Central memory CD8-positive, alpha-beta T cell (primary cell): ENCODE measurements at places on chromosomes 1 and 21.
A peak's percentile ranks its signal among the peaks of the same experiment; 100 is the strongest.

GRCh38 chr1:94081566-94082344, 39.2 kb downstream of the ABCA4 start:
- no peak for DNase-seq

GRCh38 chr1:9020305-9020704, 5.9 kb downstream of the SLC2A7 start:
- no peak for DNase-seq

DNA sequence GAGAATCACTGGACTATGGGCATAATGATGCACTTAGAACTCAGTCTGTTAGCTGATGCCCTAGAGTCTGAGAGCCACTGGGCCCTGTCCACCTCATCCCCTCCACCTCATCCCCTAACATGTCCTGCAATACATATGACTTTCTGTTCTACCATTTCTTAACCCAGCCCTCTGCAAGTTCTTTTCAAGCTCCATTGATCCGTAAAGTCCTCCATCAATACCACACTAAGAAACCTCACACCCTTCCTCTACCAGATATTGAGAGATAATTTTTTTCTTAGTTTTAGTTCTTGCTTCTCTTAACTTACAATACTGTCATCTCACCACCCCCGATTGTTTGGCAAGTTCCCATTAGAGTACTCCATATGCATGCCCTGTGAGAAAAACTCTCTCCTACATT, 22.1 kb downstream of the FCRL4 start:
- DNase-seq, result no peak

DNA sequence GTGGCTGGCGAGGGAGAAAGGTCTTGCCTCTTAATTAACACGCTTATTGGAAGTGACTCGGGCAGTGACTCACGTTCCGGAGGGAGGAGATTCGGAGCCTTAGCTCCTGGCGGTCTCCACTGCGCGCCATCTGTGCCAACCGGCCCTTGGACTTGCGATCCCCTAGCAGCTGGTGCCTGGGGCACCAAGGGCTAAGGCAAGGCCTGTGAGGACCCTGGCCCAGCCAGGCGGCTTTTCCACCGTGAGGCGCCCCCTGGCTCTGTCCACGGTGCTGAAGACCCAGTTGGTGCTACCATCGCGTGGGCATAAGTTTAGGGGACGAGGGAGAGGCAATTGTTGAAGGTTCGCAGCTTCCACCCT, 1.3 kb upstream of the SYT6 start:
- no peak for DNase-seq

DNA sequence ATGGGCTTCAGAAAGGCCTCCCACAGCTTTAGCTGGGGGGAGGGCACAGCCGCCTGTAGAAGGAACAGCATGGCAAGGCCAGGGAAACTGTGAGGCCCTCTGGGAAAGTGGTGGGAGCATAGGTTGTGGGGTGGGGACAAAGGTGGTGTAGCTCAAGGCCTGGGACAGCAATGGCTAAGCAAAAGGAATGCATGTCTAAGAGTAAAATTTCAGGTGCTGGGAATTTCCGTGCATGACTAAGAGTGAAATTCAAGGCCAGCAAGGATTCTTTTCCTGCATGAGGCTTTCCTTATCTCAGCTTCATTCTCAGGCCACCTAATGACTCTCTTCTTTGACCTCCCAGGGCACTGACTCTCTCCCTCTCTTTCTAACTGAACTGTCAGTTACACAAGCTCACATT, 86.5 kb upstream of the WNT4 start:
- no peak for DNase-seq

- no peak for DNase-seq
Measured at GRCh38 chr1:36166938-36167905, 11.3 kb downstream of the MAP7D1 start.

DNA sequence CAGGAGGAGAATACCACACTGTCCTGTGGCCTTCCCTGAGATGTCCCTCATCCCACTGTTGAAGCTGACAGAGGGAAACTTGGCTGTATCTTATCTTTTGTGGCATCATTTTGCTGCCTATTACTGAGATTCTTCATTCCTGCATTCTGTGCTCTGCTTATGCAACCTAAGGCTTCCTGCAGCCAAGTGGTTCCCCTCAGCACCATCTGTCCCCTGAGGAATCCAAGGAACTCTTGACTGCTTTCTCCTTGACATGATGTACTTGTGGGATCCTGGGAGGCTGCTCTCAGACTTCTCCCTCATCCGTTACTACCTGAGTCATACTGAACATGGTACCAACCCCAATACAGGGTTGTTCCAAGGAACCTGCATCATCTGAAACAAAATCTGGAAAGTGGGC, 21.1 kb upstream of the RIMKLA start:
- no peak for DNase-seq

DNA sequence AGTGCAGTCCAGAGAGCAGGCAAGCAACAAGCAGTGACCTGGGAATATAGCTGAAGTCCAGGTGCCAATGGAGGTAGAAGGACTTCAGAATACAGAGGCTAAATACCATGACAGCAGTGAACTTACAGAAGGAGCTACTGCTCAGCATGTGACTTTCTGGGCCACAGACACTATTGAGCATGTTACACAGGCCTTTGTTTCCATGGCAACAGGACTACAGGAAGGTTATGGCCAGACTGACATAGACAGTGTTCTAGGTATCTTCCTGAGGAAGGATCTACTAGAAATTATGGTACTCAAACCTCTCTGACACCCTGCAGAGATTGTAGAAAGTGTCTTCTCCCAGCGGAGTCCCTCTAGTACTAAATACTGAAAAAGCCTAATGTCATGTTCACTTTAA, 11.0 kb downstream of the OR2M5 start:
- no peak for DNase-seq

GRCh38 chr21:35204850-35205541, 155.9 kb upstream of the RUNX1 start:
- DNase-seq, result no peak

GRCh38 chr1:220294846-220295301, 22.6 kb upstream of the RAB3GAP2 start:
- no peak for DNase-seq

- DNase-seq, result peak; percentile 50
Measured at GRCh38 chr1:110312188-110313121, 26.7 kb upstream of the RBM15 start.

GRCh38 chr1:37404711-37405110, 69.7 kb upstream of the ZC3H12A start:
- no peak for DNase-seq

- DNase-seq, result no peak
Measured at GRCh38 chr1:117561071-117561470, 44.8 kb upstream of the TENT5C start.

- no peak for DNase-seq
Measured at GRCh38 chr1:7893529-7894180, 40.8 kb upstream of the UTS2 start.

GRCh38 chr1:21537932-21538630, 28.9 kb downstream of the ALPL start:
- no peak for DNase-seq

DNA sequence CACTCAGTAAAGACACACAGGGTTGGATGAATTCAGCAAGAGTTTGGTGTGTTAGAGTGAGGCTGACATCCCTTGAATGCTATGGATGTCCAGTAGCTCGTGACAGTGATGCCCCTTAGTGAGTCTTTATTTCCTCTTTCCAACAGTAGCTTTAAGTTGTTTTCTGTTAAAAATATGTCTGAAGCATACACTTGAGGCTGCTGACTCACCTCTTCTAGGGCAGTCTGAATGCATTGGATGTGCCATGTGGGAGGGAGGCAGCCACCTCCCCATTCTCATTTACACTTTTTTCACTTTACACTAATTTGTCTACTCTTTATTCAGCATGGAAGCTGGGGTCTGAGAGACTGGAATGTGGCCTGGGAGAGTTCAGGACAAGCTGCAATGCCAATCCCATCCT, 17.6 kb downstream of the NOS1AP start:
- no peak for DNase-seq

- DNase-seq, result no peak
Measured at GRCh38 chr21:46468108-46468774, 9.6 kb downstream of the DIP2A start.

DNA sequence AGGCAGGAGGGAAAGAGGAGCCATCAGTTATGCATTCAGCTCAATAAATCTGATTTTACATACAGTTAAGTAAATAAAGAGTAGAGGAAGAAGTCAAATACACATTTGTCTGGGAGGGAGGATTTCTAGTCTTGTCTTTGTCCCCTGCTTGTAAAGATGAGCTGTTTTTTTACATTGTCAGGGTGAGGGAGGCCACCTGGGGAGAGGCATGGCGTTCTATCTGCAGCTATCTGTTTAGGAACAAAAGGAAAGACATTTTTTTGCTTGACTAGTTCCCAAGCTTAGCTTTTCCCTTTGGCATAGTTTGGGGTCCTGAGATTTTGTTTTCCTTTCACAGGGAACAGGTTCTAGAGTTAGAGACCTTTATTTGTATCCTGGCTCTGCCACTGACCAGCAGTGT, 14.9 kb downstream of the RAD54L start:
- DNase-seq, result no peak

- no peak for DNase-seq
Measured at GRCh38 chr1:221782477-221782876, 40.6 kb upstream of the DUSP10 start.
